Activated naive CD4-positive, alpha-beta T cell treated with anti-CD3 and anti-CD28 coated beads for 36 hours (primary cell): ENCODE measurements at places on chromosomes 2 and 18. TPM values are rescaled to one million over a fixed set of nuclear protein-coding genes. Genes with fewer than 3 reads are reported as not detected.

DNA sequence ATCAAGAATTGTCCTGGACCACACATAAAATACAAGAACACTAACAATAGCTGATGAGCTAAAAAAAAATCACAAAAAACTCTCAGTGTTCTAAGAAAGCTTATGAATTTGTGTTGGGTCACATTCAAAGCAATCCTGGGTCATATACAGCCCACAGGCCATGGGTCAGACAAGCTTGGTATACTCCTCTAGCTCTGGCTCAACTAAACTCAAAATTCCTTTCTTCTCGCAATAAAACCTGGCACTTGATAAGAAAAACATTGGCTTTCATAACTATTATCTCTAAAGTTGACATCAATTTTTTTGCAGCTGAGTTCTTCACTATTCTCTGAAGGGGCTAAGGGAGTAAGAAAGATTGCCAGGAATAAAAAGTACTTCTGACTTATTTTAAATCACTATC lies 38.3 kb downstream of the FBXO48 start:
- no peaks in the 10 kb centered on the region for H3K36me3 ChIP-seq
- H3K4me1 ChIP-seq, result no peaks in the 10 kb centered on the region
- H3K27me3 ChIP-seq, result no peaks in the 10 kb centered on the region
- no peak overlapping the region for H3K4me3 ChIP-seq
- H3K27ac ChIP-seq, result no peak overlapping the region

- no peaks in the 10 kb centered on the region for H3K4me1 ChIP-seq
- H3K27ac ChIP-seq, result no peak overlapping the region
- H3K4me3 ChIP-seq, result no peak overlapping the region
- H3K27me3 ChIP-seq, result no peaks in the 10 kb centered on the region
These were observed 24.8 kb downstream of the SANBR start for GRCh38 chr2:61090386-61090921.

DNA sequence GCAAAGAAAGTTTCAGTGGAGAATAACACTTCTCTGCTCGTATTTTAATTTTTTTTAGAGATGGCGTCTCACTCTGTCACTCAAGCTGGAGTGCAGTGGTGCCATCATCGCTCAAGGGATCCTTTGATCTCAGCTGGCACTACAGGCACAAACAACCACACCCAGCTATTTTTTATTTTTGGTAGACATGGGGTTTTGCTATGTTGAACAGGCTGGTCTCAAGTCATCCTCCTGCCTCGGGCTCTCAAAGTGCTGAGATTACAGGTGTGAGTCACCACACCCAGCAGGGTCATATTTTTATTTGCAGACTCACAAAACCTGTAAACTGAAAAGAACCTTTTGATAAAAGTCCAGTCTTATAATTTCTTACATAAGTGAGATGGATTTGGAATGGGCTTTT lies 2.6 kb downstream of the TRAK2 start:
- peak overlapping the region; percentile 50 for H3K4me3 ChIP-seq
- H3K27me3 ChIP-seq, result no peaks in the 10 kb centered on the region
- H3K4me1 ChIP-seq, result peaks cover 64% of the 10 kb centered on the region
- H3K27ac ChIP-seq, result peak overlapping the region; percentile 93

DNA sequence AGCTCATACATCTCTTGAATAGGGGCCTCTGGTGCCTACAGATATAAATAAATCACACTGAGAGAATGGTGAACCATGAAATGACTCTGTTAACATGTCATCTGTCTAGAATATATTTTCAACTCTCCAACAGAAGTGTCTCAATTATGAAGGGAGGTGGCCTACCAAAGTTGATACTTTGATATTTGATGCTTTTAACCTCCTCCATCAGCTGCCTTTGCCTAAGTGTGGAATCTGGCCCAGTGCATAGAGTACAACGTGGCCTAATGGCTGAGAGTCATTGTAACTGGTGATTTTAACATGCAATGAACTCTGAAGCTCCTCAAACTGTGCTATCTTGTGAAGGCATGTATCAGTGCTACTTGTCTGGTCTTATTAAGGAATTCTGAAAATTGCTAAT lies 93.4 kb downstream of the MYO3B start:
- H3K4me1 ChIP-seq, result no peaks in the 10 kb centered on the region
- DNase-seq, result no peak
- no peak overlapping the region for H3K4me3 ChIP-seq
- peaks cover 13% of the 10 kb centered on the region for H3K27me3 ChIP-seq
- no peaks in the 10 kb centered on the region for H3K36me3 ChIP-seq

GRCh38 chr2:12778811-12779579 lies 62.3 kb downstream of the TRIB2 start:
- DNase-seq, result no peak
- H3K4me3 ChIP-seq, result no peak overlapping the region
- peaks cover 4% of the 10 kb centered on the region for H3K4me1 ChIP-seq
- no peaks in the 10 kb centered on the region for H3K36me3 ChIP-seq

GRCh38 chr2:61759005-61759404 lies 94.9 kb downstream of the FAM161A start:
- no peak for DNase-seq
- peaks cover 17% of the 10 kb centered on the region for H3K4me1 ChIP-seq
- no peaks in the 10 kb centered on the region for H3K27me3 ChIP-seq
- no peak overlapping the region for H3K4me3 ChIP-seq
- no peak overlapping the region for H3K27ac ChIP-seq

- H3K4me3 ChIP-seq, result no peak overlapping the region
- H3K4me1 ChIP-seq, result no peaks in the 10 kb centered on the region
- H3K27me3 ChIP-seq, result peaks cover 6% of the 10 kb centered on the region
- H3K36me3 ChIP-seq, result no peaks in the 10 kb centered on the region
These were observed 15.6 kb upstream of the PKDCC start for GRCh38 chr2:42032224-42032620.

- no peaks in the 10 kb centered on the region for H3K4me1 ChIP-seq
- H3K36me3 ChIP-seq, result no peaks in the 10 kb centered on the region
- no peak overlapping the region for H3K27ac ChIP-seq
- H3K4me3 ChIP-seq, result no peak overlapping the region
These were observed 9.7 kb downstream of the TCF23 start for GRCh38 chr2:27158468-27158867.

DNA sequence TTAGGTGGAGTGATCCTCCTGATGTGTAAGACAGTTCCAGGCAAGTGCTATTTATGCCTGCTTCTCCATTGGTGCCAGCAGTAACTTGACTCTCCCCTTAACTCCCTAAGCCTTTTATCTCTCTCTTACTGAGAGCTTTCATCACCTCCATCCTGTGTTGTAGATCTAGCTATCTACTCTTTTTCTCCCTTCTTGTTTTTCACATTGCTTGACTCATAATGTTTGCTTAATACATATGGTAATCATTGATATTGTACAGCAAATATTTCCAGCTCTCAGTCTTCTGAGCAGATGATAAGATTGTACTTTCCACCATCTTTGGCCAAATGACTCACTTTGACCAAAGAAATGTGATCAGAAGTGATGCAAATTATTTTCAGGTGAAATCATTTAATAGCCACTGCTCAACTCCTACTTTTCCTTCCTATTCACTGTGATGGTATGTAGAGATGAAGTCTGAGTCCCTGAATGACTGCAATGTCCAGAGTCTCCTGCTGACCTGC lies 165.0 kb downstream of the PLCL1 start:
- DNase-seq, result no peak
- no peak overlapping the region for H3K4me3 ChIP-seq
- H3K27ac ChIP-seq, result peak overlapping the region; percentile 85
- no peaks in the 10 kb centered on the region for H3K27me3 ChIP-seq
- H3K4me1 ChIP-seq, result peaks cover 52% of the 10 kb centered on the region

- no peaks in the 10 kb centered on the region for H3K4me1 ChIP-seq
- H3K36me3 ChIP-seq, result no peaks in the 10 kb centered on the region
- no peak overlapping the region for H3K27ac ChIP-seq
- no peak for DNase-seq
- H3K4me3 ChIP-seq, result no peak overlapping the region
These were observed 504.5 kb downstream of the IRS1 start for GRCh38 chr2:226295123-226295522.

DNA sequence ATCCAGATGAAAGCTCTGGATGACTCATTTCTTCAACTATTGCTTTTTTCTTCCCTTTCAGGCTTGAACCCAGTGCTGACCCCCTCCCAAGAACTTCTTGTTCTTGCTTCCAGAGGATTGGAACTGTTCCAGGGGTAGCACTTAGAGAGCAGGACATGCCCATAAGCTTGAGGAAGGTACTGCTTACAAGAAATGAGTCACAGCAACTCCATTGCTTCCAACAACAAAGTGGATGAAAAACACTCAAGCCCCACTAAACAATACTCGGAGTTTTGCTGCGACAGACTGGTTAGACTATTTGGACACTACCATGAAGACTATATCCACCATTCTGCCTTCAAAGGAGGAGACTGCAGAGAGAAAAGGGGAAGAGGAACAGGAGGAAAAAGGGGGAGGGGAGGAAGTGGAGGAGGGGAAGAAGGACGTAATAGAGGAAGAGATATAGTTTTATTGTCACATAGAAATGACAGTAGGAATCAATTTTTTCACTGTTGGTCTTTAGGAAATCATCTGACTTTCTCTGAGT lies 1.6 kb upstream of the EPC2 start:
- no peak for DNase-seq
- H3K4me3 ChIP-seq, result peak overlapping the region; percentile 90
- peaks cover 2% of the 10 kb centered on the region for H3K36me3 ChIP-seq
- peak overlapping the region; percentile 91 for H3K27ac ChIP-seq
- peaks cover 29% of the 10 kb centered on the region for H3K4me1 ChIP-seq
- no peaks in the 10 kb centered on the region for H3K27me3 ChIP-seq

GRCh38 chr2:16554060-16554583 lies 111.5 kb downstream of the CYRIA start:
- DNase-seq, result no peak
- no peaks in the 10 kb centered on the region for H3K36me3 ChIP-seq
- no peaks in the 10 kb centered on the region for H3K4me1 ChIP-seq
- H3K27ac ChIP-seq, result no peak overlapping the region

DNA sequence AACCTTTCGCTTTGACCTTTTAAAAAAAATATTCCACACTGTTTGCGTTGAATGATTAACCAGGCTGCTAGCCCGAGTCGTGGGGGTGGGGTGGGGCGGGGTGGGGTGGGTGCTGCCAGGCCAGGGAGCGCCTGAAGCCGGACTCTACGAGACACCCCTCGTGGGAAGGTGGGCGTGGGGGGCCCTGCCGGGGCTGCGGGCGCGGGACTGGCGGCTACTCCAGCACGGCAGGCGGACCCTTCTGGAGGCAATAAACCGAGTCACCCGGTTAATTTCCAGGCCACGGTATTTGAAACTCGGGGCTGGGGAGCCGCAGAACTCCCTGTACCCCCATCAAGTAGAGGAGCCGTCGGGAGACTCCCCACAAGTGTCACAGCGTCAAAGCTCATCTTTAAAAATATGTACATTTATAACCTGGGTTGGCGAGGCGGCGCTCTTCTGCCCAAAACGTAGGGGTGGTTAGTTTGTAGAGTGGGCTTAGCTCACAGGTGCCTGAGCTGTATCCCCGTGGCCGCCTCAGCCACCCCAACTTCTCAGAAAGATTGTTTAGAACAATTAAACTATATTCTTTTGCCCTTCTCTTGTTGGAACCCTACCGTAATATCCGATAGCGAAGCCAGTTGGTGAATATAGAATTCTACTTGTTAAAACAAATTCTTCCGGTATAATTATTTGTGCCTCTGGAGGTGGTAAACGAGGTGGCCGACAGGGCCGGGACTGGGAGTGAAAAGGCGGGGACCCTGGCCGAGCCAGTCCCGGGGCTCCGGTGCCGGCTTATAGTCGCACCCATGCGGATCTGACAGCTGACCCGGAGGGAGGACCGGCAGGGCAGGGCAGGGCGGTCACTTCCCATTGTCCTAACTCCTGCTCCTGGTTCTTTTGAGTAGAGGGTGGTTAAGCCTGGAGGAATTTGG lies 1.4 kb downstream of the B3GNT2 start:
- H3K4me1 ChIP-seq, result peaks cover 38% of the 10 kb centered on the region
- peak overlapping the region; percentile 88 for H3K4me3 ChIP-seq
- DNase-seq, result peak; percentile 66

DNA sequence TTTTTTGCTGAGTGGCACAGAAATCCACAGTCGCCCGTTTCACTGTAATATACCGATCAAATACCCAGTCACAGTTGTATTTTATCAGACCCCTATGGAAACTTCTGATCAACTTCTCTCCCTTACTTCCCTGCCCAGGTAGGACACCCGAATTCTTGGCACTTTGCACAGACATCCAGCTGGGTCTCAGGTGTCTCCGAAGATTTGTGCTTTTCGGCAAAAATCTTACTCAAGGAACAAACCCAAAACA lies 596 bp downstream of the MREG start:
- DNase-seq, result no peak
- H3K4me3 ChIP-seq, result peak overlapping the region; percentile 81

DNA sequence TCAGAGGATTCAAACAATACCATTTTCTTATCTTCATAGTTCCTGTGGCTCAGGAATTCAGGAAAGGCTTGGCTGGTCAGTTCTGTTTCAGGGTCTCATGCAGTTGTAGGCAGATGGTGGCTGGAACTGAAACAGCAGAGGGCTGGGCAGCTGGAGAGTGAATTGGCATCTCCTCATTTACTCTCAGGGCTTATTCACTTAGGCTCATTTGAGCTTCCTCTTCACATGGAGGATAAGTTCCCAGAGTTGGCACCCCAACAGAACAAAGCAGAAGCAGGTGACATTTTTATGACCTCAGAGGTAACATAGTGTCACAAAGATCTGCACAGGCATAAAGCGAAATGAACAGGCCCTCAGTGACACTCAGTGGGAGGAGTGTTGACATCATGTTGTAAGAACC lies 66.1 kb downstream of the RBBP8 start:
- H3K4me1 ChIP-seq, result no peaks in the 10 kb centered on the region
- no peaks in the 10 kb centered on the region for H3K27me3 ChIP-seq
- no peak overlapping the region for H3K27ac ChIP-seq
- peaks cover 50% of the 10 kb centered on the region for H3K36me3 ChIP-seq

DNA sequence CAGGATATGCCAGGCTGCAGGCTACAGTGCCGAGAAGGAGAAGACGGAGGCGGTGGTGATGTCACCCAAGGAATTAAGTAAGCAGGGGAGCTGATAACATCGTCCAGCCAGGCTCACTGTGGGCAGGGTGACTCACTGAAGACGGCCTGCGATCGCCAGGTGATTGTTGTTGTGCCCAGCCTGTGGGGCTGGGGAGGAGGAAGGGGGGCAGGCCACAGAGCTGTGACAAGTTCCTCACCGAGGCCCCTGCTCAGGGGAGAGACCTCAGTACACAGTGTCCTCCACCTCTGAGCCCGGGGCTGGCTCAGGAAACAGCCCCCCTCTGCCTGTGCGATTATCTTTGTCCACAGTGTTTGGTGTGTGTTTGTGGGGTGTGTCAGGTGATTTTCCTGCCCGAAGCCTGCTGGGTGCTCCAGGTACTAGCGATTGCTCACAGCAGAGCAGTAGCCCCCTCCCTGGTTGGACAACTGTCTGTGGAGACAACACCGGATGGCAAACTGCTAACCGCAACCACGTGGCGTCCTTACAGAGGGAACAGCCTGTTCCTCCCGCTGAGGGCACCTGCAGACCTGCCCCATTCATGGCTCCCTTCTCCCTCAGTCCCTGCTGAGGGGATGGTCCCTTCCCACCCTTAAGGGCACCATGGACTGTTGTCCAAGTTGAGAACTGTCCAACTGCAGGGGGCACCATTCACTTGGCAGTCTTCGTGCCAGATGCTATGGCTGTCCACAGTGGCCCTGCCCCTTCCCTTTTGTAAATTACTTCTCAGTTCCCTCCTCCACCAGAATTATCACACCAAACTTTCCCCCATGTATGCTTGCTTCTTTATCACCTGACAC lies 95.1 kb downstream of the ZFP36L2 start:
- peak overlapping the region; percentile 18 for H3K27ac ChIP-seq
- H3K4me3 ChIP-seq, result peak overlapping the region; percentile 20
- peak; percentile 94 for DNase-seq
- no peaks in the 10 kb centered on the region for H3K27me3 ChIP-seq

Gene GALNT14
- total RNA-seq, result 1.5 TPM

Gene CTAGE1
- total RNA-seq, result not detected

Gene SNED1
- total RNA-seq, result 0.35 TPM

Gene CNOT11
- 40.3 TPM for total RNA-seq

Gene TTC32
- total RNA-seq, result 19.4 TPM

Gene CFAP210
- total RNA-seq, result not detected

Gene COLEC11
- total RNA-seq, result 0.15 TPM

Gene KCNG3
- 0.19 TPM for total RNA-seq

Gene SERPINB8
- 10.5 TPM for total RNA-seq

Gene LIMS4
- total RNA-seq, result 1.1 TPM
